ENCODE measurements at places on chromosomes 7 and 10. TPM values are rescaled to one million over a fixed set of nuclear protein-coding genes. Genes with fewer than 3 reads are reported as not detected.

DNA sequence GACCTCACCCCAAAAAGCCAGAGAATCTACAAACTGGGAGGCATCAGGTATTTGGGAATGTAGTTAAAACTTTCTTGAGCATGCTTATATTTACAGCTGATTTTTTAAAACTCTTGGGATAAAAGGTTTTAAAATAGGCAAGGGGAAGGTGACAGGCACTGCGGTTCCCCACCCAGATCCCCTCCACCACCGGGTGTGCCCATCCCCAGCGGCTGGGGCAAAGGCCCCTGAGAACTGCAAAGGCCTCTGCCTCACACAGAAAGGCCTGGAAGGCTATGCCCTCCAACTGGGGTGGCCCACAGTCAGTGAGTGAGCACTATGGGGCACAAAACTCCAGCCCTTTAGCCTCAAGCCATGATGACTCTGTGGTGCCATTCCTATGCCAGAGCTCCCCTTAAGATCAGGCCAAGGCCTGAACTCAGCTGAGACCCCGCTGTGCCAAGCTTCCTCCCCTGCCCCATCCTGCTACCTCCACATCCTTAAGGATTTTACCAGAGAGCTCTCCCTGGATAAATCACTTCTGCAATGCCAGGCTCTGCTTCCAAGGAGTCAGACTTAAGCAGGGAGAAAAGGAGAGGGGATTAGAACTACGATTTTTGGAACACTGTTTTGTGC is 299.1 kb downstream of the GRID1 start:
- no peak for DNase-seq

GRCh38 chr7:21640105-21640504 is 97.3 kb downstream of the DNAH11 start:
- DNase-seq = no peak

- DNase-seq = no peak
Measured at GRCh38 chr7:47354071-47354470, 227.8 kb downstream of the TNS3 start.

Gene CCL26
- total RNA-seq = 0.14 TPM

- DNase-seq = no peak
Measured at GRCh38 chr10:97752956-97753355, 16.0 kb downstream of the ZFYVE27 start.

- no peak for DNase-seq
Measured at GRCh38 chr7:116670409-116671015, 1.5 kb upstream of the MET start.

- DNase-seq = no peak
Measured at GRCh38 chr7:38086857-38087256, 91.2 kb upstream of the STARD3NL start.

- no peak for DNase-seq
Measured at GRCh38 chr10:6171881-6172695, 30.6 kb upstream of the PFKFB3 start.

- no peak for DNase-seq
Measured at GRCh38 chr7:12469568-12469967, 65.9 kb upstream of the VWDE start.

Gene TMEM26
- 3.4 TPM for total RNA-seq

DNA sequence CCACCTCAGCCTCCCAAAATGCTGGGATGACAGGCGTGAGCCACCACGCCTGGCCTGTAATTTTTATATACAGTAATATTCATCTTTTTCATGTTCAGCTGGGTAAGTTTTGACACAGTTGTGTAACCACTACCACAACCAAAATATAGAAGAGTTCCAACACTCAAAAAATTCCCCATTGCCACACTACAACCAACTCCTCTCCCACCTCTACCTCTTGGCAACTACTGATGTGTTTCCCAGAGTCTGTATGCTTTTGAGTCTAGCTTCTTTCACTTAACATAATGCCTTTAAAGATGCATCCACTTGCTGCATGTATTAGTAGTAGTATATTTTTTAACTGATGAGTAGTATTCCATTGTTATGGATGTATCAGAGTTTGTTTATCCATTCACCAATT is 90.7 kb downstream of the SRPK2 start:
- DNase-seq = peak; percentile 14

- DNase-seq = no peak
Measured at GRCh38 chr7:137097111-137097510, 228.7 kb downstream of the CHRM2 start.
